ENCODE measurements at places on chromosomes 11 and 22. TPM values are rescaled to one million over a fixed set of nuclear protein-coding genes. Genes with fewer than 3 reads are reported as not detected.

DNA sequence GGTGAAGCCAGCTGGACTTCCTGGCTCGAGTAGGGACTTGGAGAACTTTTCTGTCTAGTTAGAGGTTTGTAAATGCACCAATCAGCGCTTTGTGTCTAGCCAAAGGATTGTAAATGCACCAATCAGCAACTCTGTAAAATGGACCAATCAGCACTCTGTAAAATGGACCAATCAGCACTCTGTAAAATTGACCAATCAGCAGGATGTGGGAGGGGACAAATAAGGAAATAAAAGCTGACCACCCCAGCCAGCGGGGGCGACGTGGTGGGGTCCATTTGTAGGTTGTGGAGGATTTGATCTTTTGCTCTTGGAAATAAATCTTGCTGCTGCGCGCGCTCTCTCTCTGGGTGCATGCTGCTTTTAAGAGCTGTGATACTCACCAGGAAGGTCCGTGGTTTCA, 202.9 kb downstream of the MIAT start:
- no peak for DNase-seq

- DNase-seq = no peak
Observed at GRCh38 chr11:70445091-70445490, 46.8 kb downstream of the CTTN start.

GRCh38 chr22:41888627-41889200, 26.2 kb downstream of the SHISA8 start:
- DNase-seq = no peak

- no peak for DNase-seq
Observed at GRCh38 chr11:100942016-100942415, 187.6 kb downstream of the PGR start.

- DNase-seq = no peak
Observed at GRCh38 chr11:12848413-12848812, 160.7 kb upstream of the RASSF10 start.

DNA sequence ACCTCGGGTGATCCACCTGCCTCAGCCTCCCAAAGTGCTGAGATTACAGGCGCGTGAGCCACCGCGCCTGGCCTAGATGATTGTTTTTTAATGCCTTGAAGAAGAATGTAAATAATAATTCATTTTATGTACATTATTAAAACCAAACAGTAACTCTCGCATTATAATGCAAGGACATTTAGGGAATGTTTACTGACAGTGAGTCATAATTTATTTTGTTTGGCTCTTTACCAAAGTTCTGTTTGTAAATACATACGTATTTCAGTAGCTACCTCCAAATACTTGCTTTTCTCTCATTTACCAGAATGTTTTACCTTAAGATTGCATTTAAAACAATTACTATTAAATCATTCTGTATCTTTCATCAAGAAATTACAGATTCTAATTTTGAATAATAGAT, 3.0 kb downstream of the RAB39A start:
- no peak for DNase-seq

- DNase-seq = no peak
Observed at GRCh38 chr11:95138448-95138847, 48.8 kb downstream of the ENDOD1 start.

DNA sequence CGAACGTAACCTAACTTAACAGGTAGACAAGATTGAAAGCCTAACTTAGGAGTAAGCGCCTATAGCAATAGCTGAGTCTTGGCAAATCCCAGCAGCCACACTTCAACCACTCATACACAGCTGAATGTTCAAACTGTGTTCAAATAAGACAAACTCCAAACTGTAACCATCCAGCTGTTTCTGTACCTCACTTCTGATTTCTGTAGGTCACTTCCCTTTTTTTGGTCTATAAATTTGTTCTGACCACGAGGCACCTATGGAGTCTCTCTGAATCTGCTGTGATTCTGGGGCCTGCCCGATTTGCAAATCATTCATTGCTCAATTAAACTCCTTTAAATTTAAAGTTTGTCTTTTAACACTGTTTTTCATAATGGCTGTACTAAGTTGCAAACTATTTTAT, 8.2 kb upstream of the TENM4 start:
- DNase-seq = no peak

- DNase-seq = no peak
Observed at GRCh38 chr11:8213376-8213775, 44.6 kb upstream of the RIC3 start.

- DNase-seq = no peak
Observed at GRCh38 chr11:95567685-95568084, 221.9 kb downstream of the FAM76B start.

GRCh38 chr11:75873417-75874221, 58.6 kb downstream of the UVRAG start:
- no peak for DNase-seq

- no peak for DNase-seq
Observed at GRCh38 chr11:61274084-61274483, 21.0 kb downstream of the VWCE start.

GRCh38 chr11:70894566-70895365, 357.6 kb downstream of the SHANK2 start:
- no peak for DNase-seq

GRCh38 chr11:105033781-105034180, 1.2 kb downstream of the CASP1 start:
- DNase-seq = no peak

GRCh38 chr11:41435531-41435930, 23.9 kb downstream of the LRRC4C start:
- DNase-seq = no peak

GRCh38 chr11:123011510-123011909, 29.9 kb upstream of the BSX start:
- DNase-seq = no peak

GRCh38 chr11:47617417-47617809, 23.2 kb upstream of the C1QTNF4 start:
- DNase-seq = no peak

GRCh38 chr11:128813729-128814128, 53.4 kb downstream of the KCNJ1 start:
- DNase-seq = no peak

Gene TRIM64C
- total RNA-seq = not detected

Gene POU2AF2
- not detected for total RNA-seq

Gene SBF2
- total RNA-seq = 14.2 TPM

Gene NLRP14
- total RNA-seq = not detected

Gene VPREB1
- not detected for total RNA-seq

Gene RNF26
- total RNA-seq = 19.8 TPM

Gene CHST1
- not detected for total RNA-seq

Gene PPP6R2
- total RNA-seq = 104 TPM

Gene SYNGR1
- total RNA-seq = 10.0 TPM
